ENCODE measurements at places on chromosomes 4 and X. TPM values are rescaled to one million over a fixed set of nuclear protein-coding genes. Genes with fewer than 3 reads are reported as not detected.

AWAT2 gene
- not detected for total RNA-seq

CNGA1 gene
- total RNA-seq: not detected

SUPT20HL1 gene
- total RNA-seq: not detected

RWDD4 gene
- total RNA-seq: 26.3 TPM

NAA10 gene
- total RNA-seq: 128 TPM

MAB21L2 gene
- total RNA-seq: not detected

TLR3 gene
- not detected for total RNA-seq

DCLK2 gene
- 0.21 TPM for total RNA-seq

PGM2 gene
- total RNA-seq: 52.5 TPM

CDS1 gene
- not detected for total RNA-seq

HPGD gene
- total RNA-seq: 0.48 TPM

KLHL4 gene
- total RNA-seq: not detected

ZXDA gene
- 3.9 TPM for total RNA-seq

CFAP47 gene
- not detected for total RNA-seq

RBM46 gene
- not detected for total RNA-seq

CCDC110 gene
- not detected for total RNA-seq

FUNDC2 gene
- 70.1 TPM for total RNA-seq

FRMPD3 gene
- not detected for total RNA-seq

MAGEB1 gene
- not detected for total RNA-seq

FAAH2 gene
- 2.9 TPM for total RNA-seq

C4orf50 gene
- 0.18 TPM for total RNA-seq

PCDH7 gene
- total RNA-seq: not detected

C4orf36 gene
- not detected for total RNA-seq

ARHGEF38 gene
- total RNA-seq: not detected

NKX6-1 gene
- total RNA-seq: not detected

TCP11X2 gene
- not detected for total RNA-seq

EREG gene
- total RNA-seq: not detected

ZNF595 gene
- 5.0 TPM for total RNA-seq

CCNA2 gene
- total RNA-seq: 74.7 TPM

F8A2 gene
- total RNA-seq: not detected

TMEM271 gene
- total RNA-seq: not detected

CXCR3 gene
- 11.1 TPM for total RNA-seq

GPRIN3 gene
- total RNA-seq: 10.7 TPM

AADAT gene
- total RNA-seq: not detected

GRIA2 gene
- total RNA-seq: not detected

CD99 gene
- total RNA-seq: 290 TPM

CITED1 gene
- not detected for total RNA-seq

GJB1 gene
- total RNA-seq: not detected

XG gene
- total RNA-seq: not detected

SNX12 gene
- 49.9 TPM for total RNA-seq

LONRF3 gene
- 0.46 TPM for total RNA-seq

CD38 gene
- total RNA-seq: 75.3 TPM

GPC3 gene
- 0.25 TPM for total RNA-seq

MAOB gene
- 10.3 TPM for total RNA-seq

DDX3X gene
- 250 TPM for total RNA-seq

NAP1L3 gene
- total RNA-seq: 0.78 TPM

Data from activated T-helper 2 cell treated with anti-CD3 and anti-CD28 coated beads, Interferon-gamma antibody, Interleukin-2, Interleukin-4, amounts not matched to agents 10 μg/mL and 5 μg/mL and 100 μg/mL, durations not matched to agents 14 hours and 24 hours and 36 hours (primary cell).